ENCODE measurements at places on chromosomes 1 and 21.

GRCh38 chr1:15153842-15154479 is 414 bp downstream of the TMEM51 start:
- peak; percentile 18 for DNase-seq

DNA sequence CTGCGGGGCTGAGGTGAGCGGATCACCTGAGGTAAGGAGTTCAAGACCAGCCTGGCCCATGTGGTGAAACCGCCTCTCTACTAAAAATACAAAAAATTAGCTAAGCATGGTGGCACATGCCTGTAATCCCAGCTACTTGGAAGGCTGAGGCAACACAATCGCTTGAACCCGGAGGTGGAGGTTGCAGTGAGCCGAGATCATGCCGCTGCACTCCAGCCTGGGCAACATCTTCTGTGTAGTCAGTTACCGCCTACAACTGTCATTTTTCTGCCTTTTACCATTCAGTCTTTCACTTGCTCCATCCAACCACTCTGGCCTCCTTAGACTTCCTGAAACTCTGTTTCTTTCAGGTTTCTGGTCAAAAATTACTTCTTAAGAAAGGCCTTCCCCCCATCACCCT is 2.2 kb downstream of the MYCBP start:
- DNase-seq, result no peak

GRCh38 chr21:34887105-34887442 is 162.0 kb downstream of the RUNX1 start:
- no peak for DNase-seq

GRCh38 chr21:14483296-14483695 is 62.8 kb downstream of the SAMSN1 start:
- no peak for DNase-seq

DNA sequence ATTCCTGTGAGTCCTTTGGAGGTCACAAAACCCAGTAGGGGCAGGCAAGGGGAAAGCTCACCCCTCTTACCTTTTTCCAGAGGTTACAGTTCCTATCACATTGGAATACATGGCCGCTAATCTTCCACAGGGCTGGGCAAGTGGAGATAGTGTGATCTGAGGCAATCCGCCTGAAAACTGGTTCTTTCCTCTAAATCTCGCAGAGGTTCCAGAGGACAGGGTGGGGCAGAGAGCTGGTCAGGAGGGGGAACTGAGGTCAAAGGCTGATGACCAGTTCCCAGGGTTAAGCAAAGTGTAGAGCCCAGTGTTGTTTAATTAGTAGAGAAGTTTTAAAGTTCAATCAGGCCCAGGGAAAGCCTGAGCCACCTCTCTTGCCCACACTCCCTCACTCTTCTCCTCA is at the start of gene SERPINC1:
Gene SERPINC1, minus strand, starts transcription at position 179 of the 400 bp plus-strand sequence. Its CDS starts 68 bp downstream, at position 111.
- DNase-seq, result no peak

DNA sequence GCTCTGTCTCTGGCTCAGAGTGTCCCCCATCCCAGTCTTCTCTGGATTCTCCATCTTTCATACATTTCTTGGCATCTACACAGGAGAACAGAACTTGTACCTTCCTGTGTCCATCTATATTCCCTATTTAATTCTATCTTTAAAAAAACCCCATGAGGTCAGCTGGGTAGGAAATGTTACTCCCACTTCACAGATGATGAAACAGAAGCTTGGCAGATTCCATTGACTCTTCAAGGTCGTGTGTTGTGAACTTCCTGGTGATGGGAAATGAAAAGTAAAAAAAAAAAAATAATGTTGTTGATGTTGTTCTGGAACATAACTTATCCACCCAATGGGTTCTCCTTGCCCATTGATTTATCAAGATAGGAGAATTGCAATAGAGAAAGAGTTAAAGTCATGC is 8.9 kb downstream of the CHI3L2 start:
- DNase-seq, result no peak

DNA sequence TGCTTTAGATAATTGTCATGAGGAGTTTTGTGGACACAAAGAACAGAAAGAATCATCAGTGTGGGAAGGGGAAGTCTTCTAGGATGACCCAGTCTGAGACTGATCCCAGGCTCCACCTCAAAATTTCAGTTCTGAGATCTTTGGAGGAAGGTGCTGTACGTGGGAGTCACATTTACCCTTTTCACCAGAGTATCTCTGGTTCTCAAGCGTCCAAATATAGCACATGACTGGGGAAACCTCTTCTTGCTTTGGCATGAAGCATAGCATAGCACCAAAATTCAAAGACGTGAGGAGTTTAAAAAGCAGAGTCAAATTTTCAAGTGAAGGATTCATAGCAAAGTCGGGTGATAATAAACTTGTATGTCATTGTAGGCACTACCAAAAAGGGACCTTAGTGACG is 96.5 kb downstream of the LRRC53 start:
- no peak for DNase-seq

- DNase-seq, result no peak
These were observed 26.0 kb downstream of the MX1 start for GRCh38 chr21:41451753-41452676.

DNA sequence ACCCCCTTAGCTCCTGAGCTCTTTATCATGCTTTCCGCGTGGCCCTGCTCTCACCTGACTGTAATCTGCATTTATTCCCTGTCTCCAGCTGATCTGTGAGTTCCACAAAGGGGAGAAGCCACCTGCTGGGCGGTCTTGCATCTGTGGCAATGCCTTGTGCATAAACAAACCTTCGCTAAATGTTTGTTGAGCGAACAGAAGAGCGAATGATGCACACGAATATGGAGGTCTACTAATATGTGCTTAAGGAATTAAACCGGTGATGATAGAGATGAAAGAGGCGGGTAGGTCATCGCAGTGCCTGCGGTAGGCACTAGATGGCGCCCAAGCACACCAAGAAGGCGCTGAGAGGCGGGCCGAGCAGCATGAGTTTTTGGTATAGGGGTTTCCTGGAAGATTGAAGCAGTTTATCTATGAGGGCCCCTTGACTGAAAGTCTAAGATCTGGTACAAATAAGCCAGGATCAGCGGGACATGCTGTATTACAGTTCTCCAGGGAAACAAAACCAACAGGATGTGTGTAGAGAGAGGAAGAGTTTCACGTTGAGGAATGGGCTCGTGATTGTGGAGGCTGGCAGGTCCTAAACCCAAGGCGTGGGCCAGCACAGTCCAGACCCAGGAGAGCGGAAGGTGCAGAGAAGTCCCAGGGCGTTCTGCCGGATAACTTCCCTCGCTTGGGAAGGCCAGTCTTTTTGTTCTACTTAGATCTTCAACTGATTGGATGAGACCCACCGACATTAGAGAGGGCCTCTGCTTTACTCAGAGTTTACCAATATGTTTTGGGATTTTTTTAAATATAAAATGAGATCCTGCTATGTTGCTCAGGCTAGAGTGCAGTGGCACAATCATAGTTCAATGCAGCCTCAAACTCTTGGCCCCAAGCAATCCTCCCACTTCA is 34.7 kb downstream of the TOMM20 start:
- DNase-seq, result peak; percentile 74

- peak; percentile 60 for DNase-seq
These were observed 35.8 kb downstream of the PIK3CD start for GRCh38 chr1:9687120-9687873.

- DNase-seq, result no peak
These were observed 501.0 kb upstream of the USP24 start for GRCh38 chr1:55716151-55716550.

GRCh38 chr1:2786329-2787162 is 14.9 kb downstream of the TTC34 start:
- peak; percentile 55 for DNase-seq

DNA sequence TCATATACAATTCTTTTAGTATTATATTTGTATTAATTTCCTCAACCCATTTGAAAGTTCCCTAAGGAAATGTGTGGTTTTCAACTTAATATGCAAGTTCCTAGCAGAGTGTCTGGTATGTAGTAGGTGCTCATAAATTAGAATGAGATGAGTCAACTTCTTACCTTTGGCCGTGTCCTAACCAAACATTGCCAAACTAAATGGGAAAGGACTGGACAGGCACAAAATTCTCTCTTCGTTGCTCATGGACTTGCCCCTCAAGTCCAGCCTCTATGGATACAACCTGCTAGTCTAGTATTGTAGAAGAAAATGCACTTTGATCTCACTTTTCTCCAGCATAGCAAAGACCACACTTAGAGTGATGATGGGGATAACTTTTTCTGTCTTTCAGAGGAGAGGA is 11.6 kb upstream of the MRPS14 start:
- no peak for DNase-seq

- DNase-seq, result peak; percentile 8
These were observed 53.5 kb upstream of the BACH1 start for GRCh38 chr21:29245104-29245643.

DNA sequence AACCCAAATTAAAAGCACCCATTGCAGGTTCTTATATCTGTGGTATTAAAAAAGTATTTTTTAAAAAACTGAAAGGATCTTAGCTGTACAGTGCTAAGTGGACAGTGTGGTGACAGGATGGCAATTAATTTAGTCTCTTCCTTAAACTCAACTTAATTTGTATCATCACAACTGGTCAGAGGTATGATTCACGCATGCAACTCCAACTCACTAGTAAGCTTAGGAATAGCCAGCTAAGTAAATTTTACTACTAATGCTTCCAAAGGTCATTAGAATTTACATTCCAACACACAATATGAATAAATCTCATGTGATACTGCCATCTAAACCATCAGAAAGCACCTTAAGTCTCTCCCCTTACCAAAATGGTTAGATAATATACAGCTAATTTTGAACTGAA is 35.4 kb downstream of the ENAH start:
- DNase-seq, result no peak

DNA sequence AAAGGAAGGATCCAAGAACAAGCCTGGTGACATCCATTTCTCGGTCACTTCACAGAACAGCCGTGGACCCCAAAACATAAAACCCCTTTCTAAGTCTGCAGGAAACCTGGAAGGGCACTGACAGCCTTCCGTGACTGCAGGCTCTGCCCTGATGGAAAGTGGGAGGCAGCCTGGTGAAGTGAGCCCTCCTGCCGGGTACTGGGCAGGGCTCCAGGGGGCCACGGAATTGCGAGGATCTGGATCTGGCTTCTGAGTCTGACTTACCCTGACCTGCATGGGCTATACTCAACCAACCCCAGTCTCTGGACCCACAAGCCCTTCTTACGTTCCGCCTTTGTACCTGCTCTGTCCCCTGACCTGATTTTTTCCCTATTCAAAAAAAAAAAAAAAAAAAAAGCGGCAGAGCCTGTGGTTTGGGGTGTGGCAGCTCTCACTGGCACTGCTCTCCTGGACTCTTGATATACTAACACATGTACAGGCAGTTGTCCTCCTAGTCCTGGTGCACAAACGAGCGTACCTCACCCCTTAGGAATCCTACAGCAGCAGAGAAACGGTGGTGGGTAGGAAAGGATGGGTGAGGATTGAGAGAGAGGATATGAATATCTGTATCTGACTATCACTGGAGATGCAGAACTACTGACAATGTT is 82.9 kb downstream of the BEND5 start:
- DNase-seq, result no peak

DNA sequence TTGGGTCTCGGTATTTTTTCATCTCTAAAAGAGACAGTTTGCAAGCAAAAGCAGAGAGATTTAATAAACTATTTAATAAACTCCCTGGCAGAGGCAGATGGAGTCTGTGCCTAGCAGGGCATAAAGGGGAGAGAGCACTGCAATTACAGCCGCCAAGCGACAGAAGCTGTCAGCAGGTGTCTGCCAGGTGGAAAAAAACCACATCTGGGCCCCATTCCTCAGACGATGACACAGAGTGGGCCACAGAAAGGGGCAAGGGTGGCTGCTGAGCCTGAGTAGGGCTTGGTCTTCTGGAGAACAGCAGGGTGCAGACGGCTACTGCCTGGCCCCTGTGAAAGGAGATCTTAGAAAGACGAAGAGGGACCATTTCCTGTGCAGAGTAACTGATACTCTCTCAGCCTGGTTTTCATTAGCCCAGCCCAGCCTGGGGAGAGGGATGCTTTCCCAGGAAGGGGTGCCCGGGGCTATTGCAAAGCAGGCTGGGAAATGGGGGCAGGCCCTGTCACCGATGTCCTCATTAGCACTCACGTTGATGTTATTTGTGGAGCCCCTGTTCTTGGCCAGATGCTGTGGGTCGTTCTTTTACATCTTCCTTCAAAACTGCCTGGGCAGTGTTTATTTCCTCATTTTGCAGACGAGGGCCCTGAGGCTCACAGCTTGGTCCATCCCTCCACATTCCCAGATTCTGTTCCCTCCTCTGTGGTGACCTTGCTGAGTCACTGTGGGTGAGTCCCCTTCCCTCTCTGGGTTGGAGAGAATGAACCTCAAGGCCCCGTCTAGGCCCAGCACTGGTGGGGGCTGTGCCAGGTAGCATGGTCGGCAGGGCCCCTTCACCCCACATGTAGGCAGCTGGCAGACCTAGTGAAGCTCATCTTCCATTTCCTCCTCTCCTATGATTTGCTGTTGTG is 472.7 kb downstream of the PTPRU start:
- no peak for DNase-seq

DNA sequence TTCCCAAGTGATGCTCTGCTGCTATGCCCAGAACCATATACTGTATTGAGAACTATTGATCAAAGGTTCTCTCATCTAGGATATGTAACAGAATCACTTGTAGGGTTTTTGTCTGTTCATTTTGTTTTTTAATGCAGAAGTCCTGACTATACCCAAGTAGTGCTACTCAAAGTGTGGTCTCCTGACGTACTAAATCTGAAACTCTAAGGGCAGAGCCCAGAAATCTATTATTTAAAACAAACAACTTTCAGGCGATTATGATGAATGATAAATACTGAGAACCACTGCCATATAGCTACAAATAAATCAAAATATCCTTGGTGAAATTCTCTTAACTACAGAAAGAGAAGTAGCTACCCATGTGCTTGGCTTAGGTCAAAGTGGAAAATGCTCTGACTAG is 10.1 kb downstream of the ZZZ3 start:
- DNase-seq, result no peak

GRCh38 chr1:33500547-33500946 is 28.1 kb downstream of the ZSCAN20 start:
- no peak for DNase-seq

DNA sequence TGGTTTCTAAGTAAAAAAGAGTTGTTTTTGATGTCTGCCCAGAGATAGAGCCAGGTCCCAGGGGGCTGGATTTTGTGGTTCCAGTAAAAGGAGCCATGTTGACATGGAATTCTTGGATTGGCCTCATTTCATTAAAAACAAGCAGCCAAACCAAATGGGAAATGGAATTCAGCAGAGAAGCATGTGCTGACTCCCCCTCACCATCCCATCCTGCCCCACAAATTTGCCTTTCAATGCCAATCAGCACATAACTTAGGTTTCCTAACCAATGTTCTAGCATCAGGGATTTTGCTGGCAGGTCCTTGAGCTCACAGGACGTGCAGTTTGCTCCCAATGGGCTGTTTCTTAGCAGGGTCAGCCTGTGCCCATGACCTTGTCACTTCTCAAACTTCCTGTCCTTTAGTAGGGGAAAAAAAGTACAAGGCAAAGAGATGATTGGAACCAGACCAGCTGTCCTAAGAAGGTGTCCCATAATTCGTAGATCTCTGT is 101.5 kb upstream of the GADD45A start:
- DNase-seq, result no peak

All from activated T-cell treated with anti-CD3 and anti-CD28 coated beads for 24 hours (primary cell).